ENCODE measurements at places on chromosomes 1 and 21.

DNA sequence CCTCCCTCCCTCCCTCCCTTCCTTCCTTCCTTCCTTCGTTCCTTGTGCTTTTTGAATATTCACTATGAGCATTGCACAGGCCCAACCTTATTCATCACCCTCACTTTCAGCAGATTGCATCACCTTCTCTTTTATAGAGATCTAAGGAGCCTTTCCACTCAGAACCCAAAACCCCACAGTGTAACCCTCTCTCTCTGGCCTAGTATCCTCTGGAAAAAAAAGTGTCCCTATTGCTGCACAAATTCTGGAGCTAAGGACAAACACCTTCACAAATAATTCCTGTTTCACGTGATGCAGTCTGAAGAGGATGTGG, 25.6 kb downstream of the OR10J5 start:
- peak; percentile 1 for DNase-seq

GRCh38 chr1:91575909-91576519, 75.4 kb downstream of the CDC7 start:
- DNase-seq = no peak

DNA sequence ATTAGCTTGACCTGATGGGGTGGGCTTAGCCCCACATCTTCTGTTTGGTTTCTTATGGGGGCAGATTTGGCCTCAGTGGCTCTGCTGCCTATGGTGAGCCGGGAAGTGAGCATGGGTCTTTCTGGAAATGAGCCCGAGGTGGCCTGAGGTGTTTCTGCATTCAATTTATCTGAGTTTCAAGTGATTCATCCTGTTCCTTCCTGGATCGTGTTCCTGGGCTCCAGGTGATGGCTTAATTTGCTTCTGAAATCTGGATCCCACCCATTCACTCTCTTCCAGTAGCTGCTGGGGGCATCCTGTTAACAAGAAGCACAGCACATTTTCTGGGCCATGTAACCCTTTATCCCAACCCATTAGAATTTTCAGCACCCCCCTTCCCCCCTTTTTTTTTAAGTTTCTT, 324.6 kb downstream of the CAMTA1 start:
- DNase-seq = no peak

DNA sequence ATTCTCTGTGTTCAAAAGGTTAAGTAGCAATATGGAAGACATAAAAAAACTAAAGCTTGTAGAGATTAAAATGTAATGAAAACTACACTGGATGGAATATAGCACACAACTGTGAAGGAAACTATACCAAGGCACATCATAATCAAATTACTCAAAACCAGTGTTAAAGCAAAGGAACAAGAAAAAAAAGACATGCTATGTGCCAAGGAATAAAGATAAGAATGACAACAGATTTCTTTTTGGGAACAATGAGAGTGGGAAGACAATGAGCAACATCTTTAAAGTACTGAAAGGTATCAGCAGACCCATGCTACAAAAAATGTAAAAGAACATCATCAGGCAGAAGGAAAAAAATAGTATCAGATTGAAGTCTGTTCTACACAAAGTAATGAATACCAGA, 157.8 kb downstream of the VPS13D start:
- peak; percentile 12 for DNase-seq

- DNase-seq = peak; percentile 59
These were observed 2.6 kb downstream of the GATAD2B start for GRCh38 chr1:153919876-153920852.

DNA sequence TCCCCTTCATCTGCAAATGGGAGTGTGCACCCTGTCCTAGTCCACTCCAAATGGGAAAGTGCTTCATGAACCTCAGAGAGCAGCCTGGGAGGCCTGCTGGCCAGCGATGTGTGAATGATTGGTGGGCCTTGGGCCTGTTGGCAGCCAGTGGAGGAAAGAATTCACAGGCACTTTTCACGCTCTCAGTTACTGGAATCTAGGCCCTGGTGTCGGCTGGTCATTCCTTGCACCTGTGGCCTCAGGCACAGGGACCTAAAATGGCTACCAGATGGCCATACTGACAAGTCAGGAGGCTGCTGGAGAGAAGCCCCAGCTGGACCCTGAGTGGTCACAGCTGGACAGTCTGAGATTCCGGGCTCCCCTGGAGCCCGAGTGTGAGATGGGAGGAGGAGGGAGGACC, 18.4 kb upstream of the EDN2 start:
- DNase-seq = no peak

DNA sequence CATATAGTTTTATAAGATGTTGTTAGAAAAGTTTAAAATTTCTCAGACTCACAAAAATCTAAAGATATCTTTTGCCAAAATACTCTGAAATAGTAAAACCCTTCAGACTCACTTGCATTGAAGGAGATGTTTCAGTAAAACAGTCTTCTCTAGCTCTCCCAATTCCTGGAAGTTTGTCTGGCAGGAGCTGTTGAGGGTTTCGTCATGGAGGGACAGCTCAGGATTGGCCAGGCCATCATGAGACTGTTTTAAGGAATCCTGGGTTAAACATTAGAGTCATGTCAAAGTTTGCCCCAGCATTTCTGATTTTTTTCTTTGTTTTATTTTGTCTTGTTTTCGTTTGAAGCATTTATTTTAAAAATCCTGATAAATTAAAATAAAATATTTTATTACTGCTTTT, 293.8 kb upstream of the PBX1 start:
- DNase-seq = no peak

DNA sequence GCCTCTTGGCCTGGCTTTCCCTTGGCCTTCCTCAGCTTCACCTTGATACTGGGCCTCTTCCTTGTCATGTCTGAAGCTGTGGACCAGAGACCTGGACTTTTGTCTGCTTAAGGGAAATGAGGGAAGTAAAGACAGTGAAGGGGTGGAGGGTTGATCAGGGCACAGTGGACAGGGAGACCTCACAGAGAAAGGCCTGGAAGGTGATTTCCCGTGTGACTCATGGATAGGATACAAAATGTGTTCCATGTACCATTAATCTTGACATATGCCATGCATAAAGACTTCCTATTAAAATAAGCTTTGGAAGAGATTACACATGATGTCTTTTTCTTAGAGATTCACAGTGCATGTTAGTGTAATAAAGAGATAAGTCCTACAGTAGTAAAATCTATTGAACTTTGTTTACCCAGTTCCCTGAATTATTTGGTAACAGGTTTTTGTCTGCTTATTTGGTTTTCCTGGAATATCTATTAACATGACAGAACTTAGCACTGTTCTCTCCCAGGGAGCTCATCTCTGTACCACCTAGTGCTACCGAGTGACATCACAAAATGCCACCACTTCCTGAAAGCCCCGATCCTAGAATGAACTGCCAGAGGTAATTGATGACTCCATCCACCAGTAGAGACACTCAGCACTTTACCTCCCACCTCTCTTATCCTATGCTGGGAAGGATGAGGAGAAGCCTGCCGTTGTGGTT, 22.2 kb downstream of the UBE2T start:
- no peak for DNase-seq

GRCh38 chr1:43227143-43227764, 42.5 kb upstream of the TMEM125 start:
- DNase-seq = peak; percentile 76

DNA sequence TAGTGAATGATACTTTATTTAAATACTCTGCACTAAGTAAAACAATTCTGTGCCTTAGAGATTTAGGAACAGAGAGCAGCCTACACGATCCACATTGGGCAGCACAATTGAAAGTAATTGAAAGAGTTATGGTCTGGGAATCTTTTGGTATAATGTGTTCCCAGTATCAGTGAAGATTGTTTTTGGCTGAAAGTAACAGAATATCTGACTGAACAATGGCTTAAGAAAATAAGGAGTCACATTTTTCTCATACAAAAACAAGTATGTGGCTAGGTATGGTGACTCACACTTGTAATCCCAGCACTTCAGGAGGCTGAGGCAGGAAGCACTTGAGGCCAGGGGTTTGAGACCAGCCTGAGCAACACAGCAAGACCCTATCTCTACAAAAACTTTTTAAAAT, 306.2 kb downstream of the NFIA start:
- DNase-seq = peak; percentile 54

DNA sequence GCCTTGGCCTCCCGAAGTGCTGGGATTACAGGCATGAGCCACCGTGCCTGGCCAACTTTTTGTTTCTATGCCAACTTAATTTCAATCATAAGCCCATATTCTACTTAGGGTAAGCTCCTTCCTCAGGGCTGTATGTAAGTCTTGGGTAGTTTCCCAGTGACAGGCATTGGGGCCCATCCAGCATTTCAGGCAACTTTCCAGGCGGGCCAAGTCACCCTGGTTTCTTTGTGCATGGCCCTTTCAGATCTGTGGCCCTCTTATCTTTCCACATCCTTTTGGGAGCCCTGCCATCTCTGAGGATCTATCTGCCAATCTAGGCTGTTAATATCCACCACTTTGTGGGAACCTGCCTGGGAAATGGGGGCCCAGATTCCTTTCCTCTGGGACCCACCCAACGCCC, 58.7 kb downstream of the TNN start:
- peak; percentile 20 for DNase-seq

- no peak for DNase-seq
These were observed 13.7 kb downstream of the WASF2 start for GRCh38 chr1:27476237-27476636.

DNA sequence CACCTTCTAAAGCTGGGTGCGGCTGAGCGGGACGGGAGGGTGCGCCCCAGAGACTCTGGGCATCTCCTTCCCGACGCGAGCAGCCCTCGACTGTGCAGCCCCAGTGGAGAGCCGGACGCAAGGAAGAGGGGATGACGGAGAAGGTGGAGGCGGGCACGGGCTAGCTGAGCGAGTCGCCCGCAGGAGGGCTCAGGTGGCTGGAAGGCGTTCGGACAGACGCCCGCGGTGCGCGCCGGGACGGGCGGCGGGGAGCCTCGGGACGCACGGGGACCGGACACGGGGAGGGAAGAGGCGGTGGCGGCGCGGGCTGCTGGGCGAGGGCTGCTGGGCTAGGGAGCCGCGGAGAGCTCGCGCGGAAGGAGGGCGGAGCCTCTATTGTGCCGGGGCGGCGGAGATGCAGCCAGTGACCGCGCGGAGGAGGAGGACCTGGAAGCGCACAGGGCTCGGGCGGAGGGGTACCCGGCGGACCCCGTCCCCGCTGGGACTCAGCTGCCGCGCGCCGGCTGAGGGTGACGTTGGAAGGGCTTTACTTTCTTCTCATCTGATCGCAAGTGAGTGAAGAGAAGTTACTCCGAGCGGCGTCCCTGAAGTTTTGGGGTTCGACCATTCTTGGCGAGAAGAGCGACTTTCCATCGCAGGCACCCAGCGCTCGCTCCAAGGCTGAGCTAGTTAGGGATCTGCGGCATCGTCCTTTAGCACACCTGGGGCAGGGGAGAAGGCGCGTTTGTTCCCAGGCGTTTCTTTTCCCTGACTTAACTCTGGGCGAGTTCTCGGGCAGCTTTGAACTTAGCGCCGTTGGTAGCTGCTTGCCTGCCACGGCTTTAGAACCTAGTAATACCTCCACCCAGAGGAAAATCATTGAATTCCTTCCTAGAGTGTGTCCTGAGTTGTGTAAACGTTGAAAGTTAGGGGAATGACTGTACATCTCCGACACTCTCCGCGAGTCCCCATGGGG, at the start of gene OLFML2B:
Gene OLFML2B, minus strand, starts transcription at position 323 of the 955 bp plus-strand sequence. CDS start 439 bp downstream, outside the sequence.
- peak; percentile 90 for DNase-seq

- no peak for DNase-seq
These were observed 1433.1 kb downstream of the PLA2G4A start for GRCh38 chr1:188261849-188262248.

- no peak for DNase-seq
These were observed 124.5 kb downstream of the GLIS1 start for GRCh38 chr1:53614231-53615021.

DNA sequence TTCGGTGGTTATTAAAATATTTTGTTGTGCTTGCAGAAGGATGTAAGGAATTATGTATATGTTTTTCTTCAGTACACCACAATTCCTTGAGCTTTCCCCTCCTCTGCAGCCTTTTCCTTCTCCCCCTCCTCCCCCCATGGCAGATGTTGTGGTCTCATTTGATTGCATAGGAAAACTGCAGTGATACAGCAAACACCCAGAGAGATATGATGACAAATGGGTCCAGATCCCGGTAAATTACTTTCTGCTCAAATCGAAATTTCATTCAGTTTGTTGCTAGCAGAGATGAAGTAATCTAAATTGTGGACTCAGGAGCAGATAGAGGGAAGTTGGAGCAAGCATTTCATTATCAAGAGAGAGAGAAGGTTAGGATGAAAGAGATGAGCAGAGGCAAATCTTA, 9.9 kb downstream of the LMO4 start:
- DNase-seq = no peak

- no peak for DNase-seq
These were observed 11.0 kb downstream of the GADD45A start for GRCh38 chr1:67695963-67696362.

- DNase-seq = peak; percentile 3
These were observed 27.5 kb downstream of the COA6 start for GRCh38 chr1:234400773-234401172.

DNA sequence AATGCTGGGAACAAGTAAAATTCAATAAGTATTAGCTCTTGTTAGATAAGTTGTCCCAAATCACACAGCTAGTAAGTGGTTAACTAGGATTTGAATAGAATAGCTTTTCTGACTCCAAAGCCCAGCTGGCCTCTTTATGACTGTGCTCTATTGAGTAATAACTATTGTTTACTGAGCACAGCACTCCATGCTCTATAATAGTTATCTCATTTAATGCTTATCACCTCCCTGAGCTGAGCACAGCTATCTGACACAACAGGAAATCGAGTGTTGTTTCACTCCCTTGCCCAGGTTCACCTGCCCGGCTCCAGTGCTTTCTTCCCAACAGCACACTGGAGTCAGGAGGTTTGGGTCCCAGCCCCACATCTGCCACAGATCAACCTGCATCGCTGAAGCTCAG, 38.8 kb upstream of the STMN1 start:
- no peak for DNase-seq

DNA sequence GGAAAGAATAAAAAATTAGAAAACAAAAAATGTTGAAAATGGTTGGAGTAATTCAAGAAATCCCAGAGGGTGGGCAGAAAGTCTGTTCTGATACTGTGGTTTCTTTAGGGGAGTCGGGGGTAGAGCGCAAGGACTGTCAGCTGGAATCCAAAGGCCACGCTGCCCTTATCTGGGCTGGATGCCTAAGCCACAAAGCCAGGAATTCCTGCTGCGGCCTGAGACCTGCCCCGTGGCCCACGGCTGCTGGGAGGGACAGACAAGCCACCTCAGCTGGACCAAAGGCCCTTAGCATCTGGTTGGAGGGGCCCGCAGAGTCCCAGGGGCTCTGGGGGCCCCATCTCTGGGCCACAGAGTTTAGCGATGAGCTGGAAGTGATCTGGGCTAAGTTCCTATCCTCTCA, 60.2 kb downstream of the DMRTB1 start:
- DNase-seq = peak; percentile 61

DNA sequence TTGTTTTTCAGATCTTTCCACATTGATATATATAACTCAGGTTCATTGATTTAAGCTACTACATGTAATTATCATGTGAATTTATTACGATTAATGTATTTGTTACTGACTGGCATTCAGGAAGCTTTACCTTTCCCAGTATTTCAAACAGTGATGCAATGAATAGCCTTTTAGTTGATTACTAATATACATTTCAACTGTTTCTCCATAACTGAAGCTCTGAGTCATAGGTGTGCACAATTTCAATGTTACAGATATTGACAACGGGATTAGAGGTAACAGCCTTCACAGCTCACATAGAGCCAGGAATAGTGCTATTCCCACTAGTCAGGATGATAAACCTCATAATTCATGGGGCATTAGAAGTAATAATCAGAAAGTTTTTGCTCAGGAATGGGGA, 25.1 kb downstream of the RAVER2 start:
- DNase-seq = no peak
